HuH-7.5 (cell line): ENCODE measurements at places on chromosomes 7 and 10.

DNA sequence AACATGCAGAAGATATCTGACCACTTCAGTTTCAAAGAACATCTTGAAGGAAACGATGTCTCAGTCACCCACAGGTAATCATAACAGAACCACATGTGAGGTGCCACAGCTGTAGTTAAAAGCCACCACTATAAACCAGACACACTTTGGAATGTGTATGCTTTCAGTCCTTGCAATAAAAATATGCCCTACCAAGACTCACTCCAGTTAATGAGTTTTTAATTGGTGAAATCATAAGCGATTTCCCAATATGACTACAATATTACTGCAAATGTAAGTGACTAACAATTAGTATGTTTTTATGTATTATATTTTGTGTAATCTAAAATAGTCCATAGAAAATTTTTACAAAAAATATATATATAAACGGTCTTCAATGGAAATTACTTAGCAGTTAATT, 428.2 kb downstream of the PARD3 start:
- DNase-seq, result no peak

GRCh38 chr7:155190688-155191087, 107.0 kb upstream of the INSIG1 start:
- peak; percentile 70 for DNase-seq

GRCh38 chr7:138244606-138245005, 168.3 kb downstream of the AKR1D1 start:
- no peak for DNase-seq

GRCh38 chr10:98617906-98618520, 171.3 kb upstream of the HPS1 start:
- DNase-seq, result no peak

DNA sequence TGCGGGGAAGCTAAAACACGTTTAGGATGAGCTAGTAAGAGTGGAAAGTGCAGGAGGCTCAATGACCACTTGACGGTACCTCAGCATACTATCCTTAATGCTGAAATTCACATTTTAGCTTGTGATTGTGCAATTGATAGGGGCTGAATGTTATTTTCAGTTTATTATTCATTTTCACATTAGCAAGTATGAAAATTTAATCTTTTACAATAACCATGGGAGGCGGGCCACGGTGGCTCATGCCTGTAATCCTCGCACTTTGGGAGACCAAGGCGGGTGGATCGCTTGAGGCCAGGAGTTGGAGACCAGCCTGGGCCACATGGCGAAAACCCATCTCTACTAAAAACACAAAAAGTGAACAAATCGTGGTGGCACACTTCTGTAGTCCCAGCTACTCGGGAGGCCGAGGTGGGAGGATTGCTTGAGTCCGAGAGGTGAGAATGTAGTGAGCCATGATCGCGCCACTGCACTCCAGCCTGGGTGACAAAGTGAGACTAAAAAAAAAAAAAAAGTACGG, 22.0 kb upstream of the ANLN start:
- no peak for DNase-seq

GRCh38 chr7:135200821-135201331, 10.4 kb downstream of the WDR91 start:
- no peak for DNase-seq

DNA sequence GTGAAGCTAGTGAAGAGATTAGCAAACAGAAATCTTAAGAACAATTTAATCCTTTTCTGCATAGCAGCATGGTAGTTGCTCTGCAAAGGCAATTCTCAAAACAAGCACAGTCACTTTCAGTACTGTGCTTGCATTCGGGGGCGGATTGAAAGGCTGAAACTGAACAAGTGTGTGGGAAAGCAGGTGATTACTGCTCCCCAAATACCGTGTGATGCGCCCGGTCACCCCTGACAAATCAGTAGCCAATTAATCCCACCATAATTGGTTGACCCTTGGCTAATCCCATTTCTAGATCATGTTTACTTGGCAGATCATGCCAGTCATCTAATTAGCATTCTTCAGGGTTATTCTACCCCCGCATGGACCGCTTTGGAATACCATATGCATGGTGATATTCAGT, 76.5 kb upstream of the ADRB1 start:
- no peak for DNase-seq

- no peak for DNase-seq
These were observed 65.9 kb downstream of the DGKB start for GRCh38 chr7:14836571-14837189.

- DNase-seq, result no peak
These were observed 344.8 kb upstream of the FZD8 start for GRCh38 chr10:35986756-35987502.

- no peak for DNase-seq
These were observed 10.4 kb downstream of the CHRM2 start for GRCh38 chr7:136878878-136879277.

DNA sequence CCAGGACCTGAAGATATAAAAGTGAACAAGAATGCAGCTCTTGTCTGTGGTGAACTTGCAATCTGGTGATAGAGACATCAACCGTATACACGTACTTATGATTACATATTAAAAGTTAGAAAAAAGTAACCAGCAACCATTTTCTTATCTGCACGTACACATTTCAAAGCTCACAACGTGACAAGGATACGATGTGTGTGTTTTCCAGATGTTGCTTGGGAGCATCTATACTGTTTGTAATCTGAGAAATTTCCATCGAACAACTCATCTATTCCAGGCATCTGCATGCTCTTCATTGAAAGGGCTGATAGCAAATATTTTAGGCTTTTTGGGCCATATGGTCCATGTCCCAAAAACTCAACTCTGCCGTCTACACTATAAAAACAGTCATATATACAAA, 23.3 kb downstream of the MALRD1 start:
- DNase-seq, result no peak

- no peak for DNase-seq
These were observed 158.9 kb upstream of the FRMD4A start for GRCh38 chr10:14489522-14490177.

DNA sequence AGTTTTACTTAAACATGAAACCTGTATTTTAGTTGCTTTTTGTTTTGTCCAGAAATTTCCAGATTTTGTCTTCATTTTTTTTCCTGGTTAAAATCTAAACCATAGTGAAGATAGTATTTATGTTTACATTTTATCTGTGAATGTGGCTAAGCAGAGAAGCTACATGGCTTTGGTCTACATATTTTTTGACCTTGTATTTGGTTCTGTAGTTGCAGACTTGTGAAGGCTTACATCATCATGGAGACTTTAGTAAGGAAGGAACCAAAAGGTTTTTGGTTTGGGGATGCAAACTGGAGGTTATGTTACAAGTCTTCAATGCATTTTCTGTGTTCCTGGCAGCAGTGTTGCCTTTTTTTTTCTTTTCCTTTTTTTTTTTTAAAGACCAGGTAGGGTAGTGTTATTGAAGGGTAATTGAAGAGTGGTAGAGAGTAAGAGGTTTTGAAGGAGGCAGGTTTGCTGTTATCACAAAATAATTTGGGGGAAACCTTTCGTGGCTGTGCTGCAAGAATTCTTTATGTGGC, 30.9 kb upstream of the VDAC2 start:
- no peak for DNase-seq

DNA sequence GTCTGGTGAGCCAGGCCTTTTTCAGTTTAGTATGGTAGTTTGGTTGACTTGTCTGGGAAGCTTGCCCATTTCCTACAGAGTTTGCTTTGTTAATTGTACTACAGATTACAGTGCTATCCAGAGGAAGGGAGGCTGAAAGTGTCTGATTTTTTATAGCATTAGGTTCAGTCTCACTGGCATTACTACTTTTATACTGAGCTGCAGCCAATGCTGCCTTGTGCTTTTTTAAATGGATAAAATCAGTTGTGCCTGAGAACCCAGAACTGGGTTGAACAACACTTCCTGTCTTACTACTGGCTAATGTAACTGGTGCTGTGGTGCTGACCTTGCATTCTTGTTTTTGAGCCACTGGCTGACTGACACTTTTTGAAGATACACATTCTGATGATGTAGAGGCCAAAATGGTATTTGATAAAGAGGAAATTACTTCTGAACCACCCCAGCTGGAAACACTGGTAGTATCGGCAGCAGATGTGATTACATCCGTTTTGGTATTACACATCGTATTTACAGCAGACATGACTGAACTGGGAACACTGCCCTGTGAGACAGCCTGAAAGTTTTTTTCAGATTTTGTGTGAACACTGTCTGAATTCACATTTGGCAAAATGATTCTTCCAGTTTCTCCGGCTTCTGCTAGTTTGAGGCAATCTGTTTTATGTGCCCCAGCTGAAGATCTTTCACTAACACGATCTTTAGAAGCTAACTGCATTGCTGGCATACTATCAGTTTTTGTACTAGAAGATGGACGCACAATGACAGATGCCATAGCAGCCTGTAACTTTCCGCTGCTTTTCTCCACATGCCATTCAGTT, 74.1 kb downstream of the NRBF2 start:
- DNase-seq, result no peak

GRCh38 chr10:132654121-132654571, 116.6 kb downstream of the INPP5A start:
- DNase-seq, result no peak

- DNase-seq, result no peak
These were observed 170.4 kb downstream of the WNT2 start for GRCh38 chr7:117152213-117153007.

GRCh38 chr10:32393911-32394310, 47.0 kb upstream of the EPC1 start:
- no peak for DNase-seq

DNA sequence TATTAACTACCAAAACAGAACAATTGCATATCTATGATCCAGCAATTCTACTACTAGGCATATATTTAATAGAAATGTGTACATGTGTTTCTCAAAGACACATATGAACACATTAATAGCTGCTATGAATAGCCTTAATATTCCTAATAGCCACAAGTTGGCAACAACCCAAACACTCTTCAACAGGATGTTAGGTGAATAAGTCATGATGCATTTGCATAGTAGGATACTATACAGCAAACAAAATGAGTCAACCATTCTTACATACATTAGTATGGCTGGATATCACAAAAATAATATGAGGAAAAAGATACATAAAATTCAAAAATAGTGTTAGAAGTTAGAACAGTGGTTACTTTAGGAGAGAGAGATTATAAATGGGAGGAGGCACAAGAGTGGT, 26.8 kb upstream of the ZNF746 start:
- DNase-seq, result no peak

- DNase-seq, result no peak
These were observed 20.6 kb upstream of the HSPB1 start for GRCh38 chr7:76281706-76282343.

- no peak for DNase-seq
These were observed 453.4 kb upstream of the AKR1E2 start for GRCh38 chr10:4372601-4373000.

DNA sequence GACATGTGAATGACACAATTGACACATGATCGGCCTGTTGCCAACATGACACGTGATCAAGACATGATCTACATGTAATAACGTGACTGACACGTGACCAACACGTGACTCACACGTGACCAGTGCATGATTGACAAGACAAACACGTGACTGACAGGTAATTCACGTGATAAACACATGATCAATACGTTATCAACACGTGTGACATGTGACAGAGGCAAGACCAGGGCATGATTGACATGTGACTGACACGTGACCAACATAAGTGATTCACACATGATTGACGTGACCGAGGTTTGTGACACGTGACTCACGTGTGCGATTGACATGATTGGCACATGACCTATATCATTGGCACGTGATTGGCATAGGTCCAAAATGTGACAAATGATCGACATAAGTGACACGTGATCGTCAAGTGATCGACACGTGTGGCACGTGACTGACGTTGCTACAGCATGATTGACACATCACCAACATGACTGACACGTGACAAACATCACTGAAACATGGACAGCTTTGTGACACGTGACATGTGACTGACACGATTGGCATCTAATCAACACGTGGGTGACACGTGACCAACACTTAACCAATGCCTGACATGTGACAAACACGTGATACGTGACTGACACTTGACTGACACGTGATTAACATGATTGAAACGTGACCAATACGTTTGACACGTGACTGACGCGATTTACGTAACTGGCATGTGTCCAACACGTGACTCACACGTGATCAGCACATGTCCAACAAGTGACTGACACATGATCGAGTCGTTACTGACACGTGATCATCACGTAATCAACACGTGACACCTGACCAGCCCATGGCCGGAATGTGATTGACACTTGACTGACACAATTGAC, 23.0 kb downstream of the CRPPA start:
- no peak for DNase-seq

GRCh38 chr7:29843093-29843492, 36.8 kb downstream of the WIPF3 start:
- DNase-seq, result no peak

DNA sequence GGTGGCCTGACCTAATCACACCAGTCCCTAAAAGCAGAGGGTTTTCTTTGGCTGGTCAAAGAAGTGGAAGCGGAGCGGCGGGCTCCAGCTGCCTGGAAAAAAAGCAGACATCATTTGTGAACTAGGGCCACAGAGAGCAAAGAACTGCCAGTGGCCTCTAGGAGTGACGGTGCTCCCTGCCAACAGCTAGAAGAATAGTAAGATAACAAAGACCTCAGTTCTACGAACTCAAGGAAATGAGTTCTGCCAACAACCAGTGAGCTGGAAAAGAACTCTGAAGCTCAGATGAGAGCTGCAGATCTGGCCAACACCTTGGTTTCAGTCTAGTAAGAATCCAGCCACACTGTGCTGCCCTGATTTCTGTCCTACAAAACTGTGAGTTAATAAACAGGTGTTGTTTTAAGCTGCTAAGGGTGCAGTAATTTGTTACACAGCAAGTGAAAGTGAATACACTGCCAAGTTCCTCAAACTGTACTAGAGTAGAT, 178.0 kb downstream of the SRPK2 start:
- no peak for DNase-seq

DNA sequence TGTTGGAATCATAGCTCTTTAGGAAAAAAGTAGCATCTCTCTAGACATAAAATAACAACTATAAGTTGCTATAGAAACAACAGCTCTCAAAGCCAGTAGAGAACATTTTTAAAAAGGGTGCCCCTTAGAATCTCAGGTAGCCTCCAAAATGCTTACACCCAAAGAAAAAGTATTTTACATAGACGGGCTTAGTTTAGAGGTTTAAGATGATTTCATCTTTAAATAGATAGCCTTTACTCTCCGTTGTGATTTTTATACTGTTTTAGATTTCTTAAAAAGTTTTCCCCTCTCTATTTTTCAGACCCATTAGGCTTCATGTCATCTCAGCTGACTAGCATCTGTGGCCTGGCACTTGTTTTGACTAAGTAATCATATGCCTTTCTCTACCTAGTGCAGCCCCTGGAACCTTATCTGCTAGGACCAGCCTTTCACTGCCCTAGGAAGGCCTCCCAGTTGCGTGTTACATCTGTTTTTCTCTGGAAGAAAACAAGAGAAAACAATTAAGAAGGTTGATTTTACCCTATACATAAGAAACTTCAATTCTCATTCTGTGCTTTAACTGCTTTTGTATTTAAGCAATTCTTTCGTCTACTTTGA, 6.9 kb upstream of the BPGM start:
- DNase-seq, result no peak

GRCh38 chr7:112302566-112302965, 96.1 kb downstream of the ZNF277 start:
- DNase-seq, result no peak

DNA sequence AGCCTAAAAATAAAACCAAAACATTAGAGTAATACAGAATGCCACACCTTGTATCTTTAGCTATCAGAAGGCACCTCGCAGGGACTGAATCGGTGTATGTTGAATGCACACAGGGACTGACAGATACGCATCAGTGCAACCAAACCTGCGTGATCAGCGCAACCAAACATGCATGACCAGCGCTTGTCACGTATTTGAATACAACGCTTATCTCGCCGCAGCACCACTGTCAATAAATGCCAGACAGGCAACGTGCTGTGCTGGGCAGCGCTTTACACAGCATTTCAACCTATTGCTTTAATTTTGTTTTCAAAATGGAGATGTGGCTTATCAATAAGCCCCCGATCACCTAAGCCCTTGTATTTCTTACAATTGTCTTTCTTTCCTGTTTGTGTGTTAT, 242.4 kb downstream of the SFMBT2 start:
- no peak for DNase-seq
